Left ventricle myocardium inferior (tissue), 1 donor: ENCODE measurements at places on chromosomes 16 and 17.

- DNase-seq = no peak
These were observed 3.2 kb downstream of the OR2C1 start for GRCh38 chr16:3358871-3359270.

DNA sequence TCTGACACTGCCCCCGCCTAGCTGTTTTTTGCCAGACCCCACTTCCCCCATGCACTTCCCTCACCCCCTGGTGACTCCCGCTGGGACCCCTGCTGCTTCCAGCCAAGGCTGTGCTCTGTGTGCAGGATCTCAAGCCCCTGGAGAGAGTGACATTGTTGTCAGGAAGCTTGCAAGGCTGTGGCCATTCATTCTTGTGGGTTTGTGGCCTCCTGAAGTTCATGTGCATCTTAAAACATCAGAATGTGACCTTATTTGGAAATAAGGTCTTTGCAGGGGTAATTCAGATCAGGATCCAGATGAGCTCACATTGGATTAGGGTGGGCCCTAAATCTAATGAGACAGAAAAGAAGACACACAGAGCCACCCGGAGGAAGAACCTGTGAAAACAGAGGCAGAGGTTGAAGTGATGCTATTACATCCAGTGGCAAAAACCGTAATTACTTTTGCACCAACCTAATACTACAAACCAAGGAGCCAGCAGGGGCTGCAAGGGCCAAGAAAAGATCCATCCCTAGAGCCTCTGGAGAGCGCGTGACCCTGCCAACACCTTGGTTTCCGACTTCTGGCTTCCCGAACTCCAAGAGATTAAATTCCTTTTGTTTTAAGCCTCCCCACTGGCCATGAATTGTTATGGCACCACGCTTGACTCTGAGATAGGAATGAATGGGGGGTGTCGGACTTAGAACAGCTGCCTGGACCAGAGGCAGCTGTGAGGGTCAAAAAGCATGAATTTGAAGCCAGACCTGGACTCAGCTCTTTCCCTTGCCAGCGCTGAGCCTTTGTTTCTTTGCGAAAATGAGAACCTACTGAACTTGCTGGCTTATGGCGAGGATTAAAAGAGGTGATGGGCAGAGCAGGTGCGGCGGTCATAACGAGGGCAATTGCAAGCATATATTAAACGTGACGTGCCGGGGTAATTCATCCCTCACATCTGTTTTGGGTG, 75.5 kb downstream of the BMERB1 start:
- no peak for DNase-seq

GRCh38 chr17:56125830-56126819, 27.1 kb upstream of the ANKFN1 start:
- no peak for DNase-seq

DNA sequence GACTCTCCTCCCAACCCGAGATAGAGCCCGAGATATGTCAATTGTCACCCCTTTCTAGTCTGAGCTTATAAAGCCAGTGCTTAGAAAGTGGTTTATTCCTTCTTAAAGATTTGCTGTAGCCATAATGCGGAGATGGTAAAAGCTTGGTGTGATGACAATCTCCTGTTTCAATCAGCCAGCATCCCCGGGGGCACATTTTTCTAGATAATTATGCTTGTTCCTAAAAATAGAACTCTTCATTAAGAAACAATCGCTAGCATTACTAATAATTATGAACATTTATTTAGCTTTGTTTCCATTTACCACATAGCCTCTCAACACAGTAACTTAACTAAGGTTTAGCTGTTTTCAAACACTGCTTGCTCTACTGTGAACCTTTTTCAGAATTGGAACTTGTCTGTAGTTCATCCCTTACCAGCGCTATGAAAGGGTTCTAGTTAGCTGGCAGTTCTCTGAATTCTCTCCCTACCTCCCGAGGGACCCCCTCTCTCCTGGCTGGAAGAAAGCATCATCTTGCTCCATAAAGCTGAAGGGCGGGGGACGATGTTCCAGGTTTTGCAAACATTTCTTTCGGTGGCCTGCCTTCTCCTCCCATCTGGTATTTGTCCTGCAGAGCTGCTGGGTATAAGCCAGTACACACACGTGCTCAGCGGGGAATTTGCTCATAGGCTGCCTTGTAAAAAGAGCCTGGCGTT, 922 bp upstream of the MRPL58 start:
- DNase-seq = peak; percentile 61

DNA sequence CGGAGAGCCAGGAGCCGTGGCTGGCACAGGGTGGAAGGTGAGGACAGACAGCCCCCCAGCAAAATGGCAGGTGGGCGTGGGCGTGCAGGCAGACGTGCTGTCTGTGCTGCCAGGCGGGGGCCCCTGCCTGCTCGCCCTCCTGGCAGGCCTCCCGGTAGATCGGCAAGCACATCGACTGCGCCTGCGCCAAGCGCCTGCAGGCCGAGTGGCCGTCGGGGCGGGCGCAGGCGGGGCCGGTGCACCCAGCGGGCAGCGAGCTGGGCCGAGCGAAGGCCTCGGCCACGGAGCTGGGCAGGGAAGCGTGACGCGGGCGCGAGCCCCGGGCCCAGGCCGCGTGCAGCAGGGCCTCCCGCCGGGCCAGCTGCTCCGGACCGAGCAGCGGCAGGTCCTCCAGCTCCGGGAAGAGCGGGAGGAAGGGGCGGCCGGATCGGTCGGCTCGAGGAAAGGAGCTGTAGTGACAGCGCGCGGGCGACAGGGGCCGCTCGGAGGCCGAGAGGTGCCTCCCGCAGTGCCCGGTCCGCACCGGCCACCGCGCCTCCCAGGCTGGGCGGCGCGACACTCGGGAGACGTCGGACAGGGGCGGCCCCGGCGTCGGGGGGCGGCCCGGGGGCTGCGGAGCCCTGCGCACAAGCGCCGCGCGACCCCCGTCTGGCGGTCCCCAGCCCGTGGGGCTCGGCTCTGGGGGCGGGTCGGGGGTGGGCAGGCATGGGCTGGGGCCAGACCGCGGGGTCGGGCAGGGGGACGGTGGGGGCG, 16.9 kb downstream of the GRIN2C start:
- peak; percentile 76 for DNase-seq

- DNase-seq = no peak
These were observed 130.0 kb downstream of the CYB561 start for GRCh38 chr17:63316100-63316499.

DNA sequence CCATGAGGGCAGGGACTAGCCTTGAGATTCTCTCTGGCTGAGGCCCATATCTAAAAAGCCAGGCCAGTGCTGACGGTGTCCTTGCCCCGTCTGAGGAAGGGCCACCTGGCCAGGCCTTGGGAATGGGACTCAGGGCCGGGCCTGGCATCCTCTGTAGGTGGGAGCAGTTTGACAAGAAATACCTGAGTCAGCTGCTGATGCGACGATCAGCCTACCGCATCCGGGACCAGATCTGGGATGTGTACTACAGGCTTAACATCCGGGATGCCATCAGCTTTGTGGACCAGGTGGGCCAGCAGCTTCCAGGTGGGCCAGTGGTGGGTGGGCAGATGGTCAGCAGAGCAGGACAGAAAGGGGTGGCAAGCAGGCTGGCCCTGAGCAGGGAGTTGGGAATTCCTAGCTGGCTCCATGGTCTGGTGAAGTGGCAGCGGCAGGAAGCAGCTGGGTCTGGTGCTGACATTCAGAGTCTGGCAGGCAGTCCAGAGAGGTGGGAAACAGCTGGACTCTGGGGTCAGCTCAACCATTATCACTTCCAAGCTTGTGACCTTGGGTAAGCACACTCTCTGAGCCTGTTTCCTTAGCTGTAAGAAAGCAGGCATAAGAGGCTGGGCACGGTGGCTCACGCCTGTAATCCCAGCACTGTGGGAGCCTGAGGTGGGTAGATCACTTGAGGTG, 9.5 kb downstream of the SLC9A5 start:
- DNase-seq = no peak

- DNase-seq = no peak
These were observed 4.6 kb upstream of the ZFHX3 start for GRCh38 chr16:73052576-73052975.

- no peak for DNase-seq
These were observed 13.5 kb upstream of the FBXO47 start for GRCh38 chr17:38980490-38981217.

DNA sequence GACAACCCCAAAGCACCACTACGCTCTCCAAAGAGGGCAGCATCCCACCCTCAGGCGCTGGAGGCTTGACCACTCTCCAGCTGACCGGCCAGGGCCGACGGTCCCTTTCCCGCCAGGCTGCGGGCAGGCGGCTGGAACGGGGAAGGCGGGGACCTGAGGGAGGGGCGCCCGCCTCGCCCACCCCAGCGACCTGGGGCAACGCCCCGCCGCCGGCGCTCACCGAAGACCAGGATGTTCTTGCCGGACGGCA, 431 bp downstream of the DYNC1LI2 start:
- peak; percentile 21 for DNase-seq

- DNase-seq = peak; percentile 73
These were observed at the start of gene ZNF629 for GRCh38 chr16:30786936-30787612. TSS of gene ZNF629 (minus strand) at chr16:30787205. CDS start at chr16:30784482, 2,723 bp downstream.

- no peak for DNase-seq
These were observed 9.3 kb downstream of the DPEP2 start for GRCh38 chr16:67990018-67990386.

- DNase-seq = no peak
These were observed 615 bp downstream of the CARMIL2 start for GRCh38 chr16:67645397-67646121.

DNA sequence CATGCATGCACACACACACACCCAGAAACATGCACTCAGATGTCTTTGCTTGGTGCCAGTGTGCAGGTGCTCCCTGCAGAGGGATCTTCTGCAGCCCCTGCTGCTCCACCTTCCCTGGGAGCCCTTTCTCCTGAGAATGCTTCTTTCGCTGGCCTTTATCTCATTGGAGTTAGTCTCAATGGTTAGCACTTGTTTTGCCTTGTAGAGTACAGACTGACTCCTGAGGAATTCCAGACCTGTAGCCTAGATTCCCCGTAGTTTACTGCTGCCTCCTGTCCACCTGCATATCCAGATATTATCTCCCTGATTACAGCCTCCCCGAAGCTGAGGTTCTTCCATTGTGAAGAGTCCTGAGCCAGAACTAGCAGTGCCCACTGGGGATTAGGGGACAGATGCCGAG, 3.1 kb upstream of the KRT12 start:
- DNase-seq = no peak

DNA sequence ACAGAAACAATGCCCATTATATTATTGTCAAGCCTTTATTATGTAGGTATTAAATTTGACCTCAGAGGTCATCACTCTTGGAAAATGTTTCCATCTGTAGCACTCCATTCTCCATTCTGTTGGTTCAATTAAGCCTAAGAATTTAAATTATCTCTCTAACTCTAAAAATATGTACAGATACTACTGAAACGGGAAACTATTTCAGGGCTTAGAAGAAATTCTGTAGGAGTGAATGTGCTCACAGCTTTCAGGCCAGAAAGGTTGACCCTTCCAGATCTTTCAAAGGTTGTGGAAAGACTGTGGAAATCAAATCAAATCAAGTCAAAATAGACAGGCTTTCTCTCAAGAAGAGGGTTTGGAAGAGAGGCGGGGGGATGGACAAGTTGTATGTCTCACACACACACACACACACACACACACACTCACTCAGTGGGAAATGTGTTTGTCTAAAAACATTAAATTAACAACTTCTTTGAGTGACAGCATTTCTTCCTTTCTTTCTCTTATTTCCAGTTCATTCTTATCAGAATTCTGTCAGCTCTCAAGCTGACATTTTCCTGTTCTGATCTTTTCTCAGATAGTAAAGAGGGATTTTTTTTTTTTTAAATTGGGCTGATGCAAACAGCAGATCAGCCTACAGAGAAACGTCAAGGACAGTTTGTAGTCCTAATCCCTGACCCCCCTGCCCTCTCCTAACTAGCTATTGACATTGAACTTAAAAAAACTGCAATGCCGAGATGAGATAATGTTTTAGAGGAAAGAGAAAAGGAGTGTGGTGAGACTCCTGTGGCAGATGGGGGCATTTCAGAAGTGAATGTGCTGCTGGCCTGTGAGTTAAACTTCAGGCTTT, 139.0 kb upstream of the ZFHX3 start:
- DNase-seq = no peak

GRCh38 chr16:62353355-62353754, 317.1 kb upstream of the CDH8 start:
- no peak for DNase-seq

- DNase-seq = no peak
These were observed 24.4 kb downstream of the RBL2 start for GRCh38 chr16:53458635-53459034.

GRCh38 chr16:9661336-9662017, 520.8 kb downstream of the GRIN2A start:
- DNase-seq = no peak

DNA sequence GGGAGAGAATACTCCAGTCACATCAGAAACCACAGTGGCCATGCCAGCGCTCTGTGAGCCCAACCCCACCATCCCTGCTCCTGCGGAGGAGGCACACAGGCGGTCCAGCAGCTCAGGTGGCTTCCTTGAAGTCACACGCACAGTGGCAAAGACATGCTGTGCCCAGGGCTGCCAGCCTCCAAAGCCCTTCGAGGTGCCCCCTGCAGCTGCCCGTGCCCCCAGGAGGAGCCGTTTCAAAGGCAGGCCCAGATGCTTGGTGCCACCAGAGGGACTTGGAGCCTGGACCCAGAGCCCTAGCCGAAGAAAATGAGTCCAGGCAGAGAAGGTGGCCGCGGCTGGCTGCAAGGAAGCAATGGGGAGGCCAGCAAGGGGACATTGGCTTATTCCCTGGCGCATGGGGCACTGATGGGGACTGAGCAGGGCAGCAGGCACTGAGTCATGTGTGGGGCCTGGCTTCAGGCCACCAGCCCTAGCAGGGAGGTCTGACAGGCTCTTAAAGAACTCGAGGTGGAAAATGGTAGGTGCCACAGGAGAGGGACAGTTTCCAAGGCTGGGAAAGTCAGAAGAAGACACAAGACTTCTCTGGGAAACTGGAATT, 17.2 kb upstream of the CACNG1 start:
- DNase-seq = peak; percentile 50

- DNase-seq = no peak
These were observed 95.4 kb downstream of the SNX11 start for GRCh38 chr17:48202959-48203358.

DNA sequence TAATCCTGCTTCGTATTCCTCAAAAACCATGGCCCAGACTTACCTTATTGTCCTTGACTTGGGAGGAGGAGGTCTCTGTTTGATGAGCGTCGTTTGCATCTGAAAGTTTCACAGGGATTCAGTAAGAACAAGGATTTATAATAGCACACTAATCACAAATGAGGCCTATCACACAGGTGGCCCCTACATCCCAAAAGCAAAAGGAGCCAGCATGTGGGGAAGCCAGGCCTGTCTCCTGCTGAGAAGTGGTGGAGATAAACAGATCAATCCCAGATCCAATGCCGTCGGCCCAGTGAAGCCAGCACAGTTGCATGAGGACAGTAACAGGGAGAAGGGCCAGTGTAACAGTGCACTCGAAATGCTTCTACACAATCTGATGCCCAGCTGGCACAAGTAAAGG, 13.3 kb upstream of the EVPL start:
- DNase-seq = no peak
